ENCODE measurements at places on chromosomes 12 and 14.

DNA sequence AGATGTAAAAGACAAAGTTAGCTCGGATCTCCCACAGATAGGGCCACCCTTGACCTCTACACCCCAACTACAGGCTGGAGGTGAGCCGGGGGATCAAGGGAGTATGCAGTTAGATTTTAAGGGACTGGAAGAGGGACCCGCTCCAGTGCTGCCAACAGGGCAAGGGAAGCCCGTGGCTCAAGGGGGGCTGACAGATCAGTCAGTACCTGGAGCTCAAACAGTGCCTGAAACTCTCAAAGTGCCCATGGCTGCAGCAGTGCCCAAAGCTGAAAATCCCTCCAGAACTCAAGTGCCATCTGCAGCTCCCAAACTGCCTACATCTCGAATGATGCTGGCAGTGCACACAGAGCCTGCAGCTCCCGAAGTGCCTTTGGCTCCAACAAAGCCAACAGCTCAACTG, 10.4 kb downstream of the NYNRIN start:
- DNase-seq = no peak

DNA sequence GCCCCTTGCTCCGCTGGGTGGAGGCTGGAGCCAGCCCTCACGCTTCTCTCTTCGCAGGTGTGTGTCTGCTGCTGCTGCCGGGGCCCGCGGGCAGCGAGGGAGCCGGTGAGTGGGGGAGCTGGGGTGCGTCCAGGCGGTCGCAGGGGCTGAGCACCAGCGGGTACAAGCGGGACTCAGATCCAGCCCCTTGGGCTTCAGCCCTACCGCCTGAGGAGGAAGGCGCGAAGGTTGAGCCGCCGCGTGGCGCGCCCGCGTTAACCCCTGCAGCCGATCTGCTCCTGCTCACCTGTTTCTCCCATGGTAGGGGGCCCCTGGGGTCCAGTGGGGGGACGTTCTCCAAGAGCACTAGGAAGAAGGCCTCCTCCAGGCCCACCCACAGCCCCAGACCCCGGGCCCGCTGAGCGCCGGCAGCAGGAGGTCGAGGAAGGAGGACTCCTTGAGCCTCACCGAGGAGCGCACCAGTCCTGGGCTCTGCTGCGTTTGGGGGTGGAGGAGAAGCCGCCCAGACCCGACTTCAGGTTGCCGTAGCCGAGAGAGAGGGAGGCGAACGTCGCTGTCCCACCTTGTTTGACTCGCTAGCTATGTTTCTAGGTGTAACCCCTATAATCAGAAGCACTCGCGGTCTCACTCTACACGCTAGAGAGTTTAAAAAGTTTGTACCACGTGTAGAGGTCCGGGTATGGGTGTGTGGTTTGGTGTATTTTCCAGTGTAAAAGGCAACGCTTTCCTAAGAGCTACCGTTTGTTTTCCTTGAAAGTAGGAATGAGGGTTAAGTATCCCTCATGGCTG, 834 bp downstream of the COCH start:
- no peak for DNase-seq

DNA sequence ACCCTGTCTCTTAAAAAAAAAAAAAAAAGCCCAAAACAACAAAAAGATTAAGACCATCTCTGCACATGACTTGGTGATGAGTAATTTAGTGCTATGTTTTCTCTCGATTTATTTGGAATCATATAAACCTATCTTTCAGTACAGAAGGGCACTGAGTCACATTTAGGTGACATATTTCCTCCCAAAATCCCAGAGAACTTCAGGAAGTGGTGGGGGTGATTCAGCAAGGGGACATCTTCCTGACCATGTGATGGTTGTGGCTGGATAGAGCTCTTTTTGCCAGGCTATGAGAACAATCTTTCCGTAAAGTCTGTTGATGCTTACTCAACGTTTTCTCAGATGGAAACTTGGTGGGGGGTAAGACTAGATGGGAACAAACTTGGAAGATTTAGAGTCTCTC, 50.0 kb downstream of the PPFIBP1 start:
- DNase-seq = peak; percentile 98

GRCh38 chr12:55830601-55831446, 1.4 kb upstream of the DNAJC14 start:
- peak; percentile 62 for DNase-seq

DNA sequence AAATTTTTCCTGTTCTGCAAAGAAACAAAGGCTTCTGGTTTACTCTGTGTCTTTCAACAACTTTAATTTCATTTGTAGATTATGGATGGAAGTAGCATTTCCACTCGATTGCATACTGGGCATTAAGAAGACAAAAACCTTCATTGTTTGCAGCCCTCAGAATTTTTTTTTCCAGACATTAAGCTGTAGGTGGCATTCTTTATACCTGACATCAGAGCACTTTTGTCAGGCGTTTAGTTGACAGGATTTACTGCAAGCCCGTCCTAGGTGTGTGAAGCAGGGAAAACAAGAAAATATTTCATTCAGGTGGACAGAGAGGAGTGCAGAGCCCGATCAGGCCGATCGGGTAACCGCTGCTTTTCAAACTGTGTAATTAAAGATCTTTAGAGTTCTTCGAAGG, 107.5 kb downstream of the TMEM260 start:
- DNase-seq = no peak

- DNase-seq = no peak
These were observed 122.6 kb upstream of the SLC35F4 start for GRCh38 chr14:57988445-57988844.

DNA sequence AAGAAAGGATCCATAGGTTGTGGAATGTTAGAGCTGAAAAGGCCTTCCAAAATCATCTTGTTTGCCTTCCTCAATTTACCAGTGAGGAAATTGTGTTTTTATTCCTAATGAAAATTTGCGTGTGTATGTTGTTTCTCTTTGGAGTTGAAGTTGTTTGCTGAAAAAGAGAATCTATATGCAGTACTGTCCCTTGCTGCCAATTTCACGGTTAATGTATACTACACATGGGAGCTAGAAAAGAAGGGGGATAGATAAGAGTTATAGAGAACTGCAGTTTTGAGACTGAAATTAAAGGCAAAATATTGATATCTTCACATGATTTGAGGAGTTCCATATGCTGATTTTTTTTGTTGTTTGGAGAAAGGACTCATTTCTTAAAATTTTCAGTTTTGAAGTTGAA, 62.0 kb upstream of the LRTM2 start:
- no peak for DNase-seq

DNA sequence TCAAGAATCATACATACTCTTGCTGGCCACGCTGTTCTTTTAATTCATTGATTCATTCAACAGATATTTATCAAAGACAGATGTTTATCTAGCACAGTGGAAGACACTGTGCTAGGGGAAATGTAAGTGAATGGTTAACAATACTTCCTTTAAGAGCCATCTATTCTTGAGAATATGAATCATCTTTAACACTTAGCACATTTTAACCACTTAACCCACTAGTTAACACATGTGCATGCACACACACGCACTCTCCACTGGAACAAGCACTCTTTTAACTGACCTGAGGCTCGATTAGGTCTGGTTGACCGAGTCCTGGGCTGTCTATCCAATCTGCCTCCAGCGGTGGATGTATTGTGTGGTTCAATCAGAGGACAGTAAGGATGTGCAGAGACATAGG, 34.6 kb downstream of the LMNTD1 start:
- DNase-seq = peak; percentile 70

DNA sequence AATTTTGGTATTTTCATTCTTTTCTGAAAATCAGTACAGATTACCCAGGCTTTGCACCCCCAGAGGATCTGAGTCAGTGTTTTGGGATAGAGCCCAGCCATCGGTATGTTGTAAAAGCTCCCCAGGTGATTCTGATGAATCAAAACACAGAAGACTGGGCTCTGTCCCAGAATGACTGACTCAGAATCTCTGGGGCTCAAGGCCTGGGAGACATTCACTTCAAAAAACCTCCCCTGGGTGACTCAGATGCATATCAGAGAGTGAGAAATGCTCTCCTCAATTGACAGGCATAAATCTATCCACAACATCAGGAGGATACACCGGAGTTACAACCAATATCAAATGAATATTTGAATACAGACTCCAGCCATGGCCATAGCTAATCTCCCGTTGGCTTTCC, 32.6 kb downstream of the SLC35F4 start:
- DNase-seq = peak; percentile 91

- no peak for DNase-seq
These were observed 570.4 kb upstream of the SEL1L start for GRCh38 chr14:82104013-82104412.

GRCh38 chr12:77299001-77299400, 233.6 kb upstream of the E2F7 start:
- no peak for DNase-seq

DNA sequence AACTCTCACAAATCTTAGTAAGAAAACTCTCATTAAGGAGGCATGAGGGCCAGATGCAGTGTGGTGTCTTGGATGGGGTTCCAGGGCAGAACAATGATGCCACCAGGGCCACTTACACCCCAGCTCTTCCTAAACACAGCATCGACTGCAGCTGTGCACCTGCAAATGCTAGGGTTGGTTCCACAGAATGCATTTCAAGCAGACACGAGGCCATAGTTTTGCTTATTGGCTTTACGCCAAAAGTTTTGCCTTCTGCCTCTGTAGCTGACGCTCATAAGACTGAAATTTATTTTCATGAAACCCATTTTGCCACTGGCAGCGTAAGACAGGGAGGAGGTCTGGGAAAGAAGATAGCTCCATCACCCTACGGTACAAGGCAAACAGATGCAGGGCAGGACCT, 179.0 kb downstream of the RIMBP2 start:
- DNase-seq = no peak

- peak; percentile 82 for DNase-seq
These were observed 15.9 kb downstream of the KCTD10 start for GRCh38 chr12:109461049-109461845.

GRCh38 chr14:104678346-104678745, 11.1 kb upstream of the INF2 start:
- DNase-seq = peak; percentile 47

DNA sequence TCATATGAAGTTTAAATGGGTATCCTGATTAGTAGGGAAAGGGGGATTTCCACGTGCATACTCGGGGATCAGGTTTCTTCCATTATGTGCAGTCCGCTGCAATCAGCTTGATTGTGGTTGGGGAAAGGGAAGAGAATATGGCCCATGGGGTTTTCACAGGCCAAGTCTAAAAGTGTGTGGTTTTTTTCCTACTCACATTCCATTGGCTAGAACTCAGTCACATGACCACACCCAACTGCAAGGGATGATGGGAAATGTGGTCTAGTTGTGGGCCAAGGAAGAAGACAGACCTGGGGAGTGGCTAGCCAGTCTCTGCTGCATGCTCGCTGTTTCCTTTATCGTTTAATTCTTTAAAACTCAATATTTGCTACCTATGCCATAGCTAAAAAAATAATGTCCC, 105.1 kb downstream of the PRIMA1 start:
- peak; percentile 10 for DNase-seq

DNA sequence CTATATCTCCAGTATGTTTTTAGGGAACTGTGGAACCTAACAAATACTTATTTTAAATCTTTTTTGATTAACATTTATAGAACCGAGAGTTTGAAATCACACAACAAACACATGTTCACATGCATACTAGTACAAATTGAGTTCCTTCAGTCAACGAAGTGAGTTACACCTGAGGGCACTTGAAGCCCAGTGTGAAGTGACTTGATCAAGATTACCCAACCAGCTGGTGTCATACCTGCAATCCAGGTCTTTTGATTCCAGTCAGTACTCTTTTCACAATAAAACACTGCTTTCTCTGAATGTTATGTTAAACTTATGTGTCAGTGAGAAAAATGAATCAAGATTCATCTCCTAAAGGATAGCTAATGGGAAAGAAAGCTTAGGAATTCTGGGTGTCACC, 35.2 kb downstream of the VRK1 start:
- DNase-seq = peak; percentile 14

GRCh38 chr12:49540229-49541139, 1.7 kb downstream of the KCNH3 start:
- no peak for DNase-seq

DNA sequence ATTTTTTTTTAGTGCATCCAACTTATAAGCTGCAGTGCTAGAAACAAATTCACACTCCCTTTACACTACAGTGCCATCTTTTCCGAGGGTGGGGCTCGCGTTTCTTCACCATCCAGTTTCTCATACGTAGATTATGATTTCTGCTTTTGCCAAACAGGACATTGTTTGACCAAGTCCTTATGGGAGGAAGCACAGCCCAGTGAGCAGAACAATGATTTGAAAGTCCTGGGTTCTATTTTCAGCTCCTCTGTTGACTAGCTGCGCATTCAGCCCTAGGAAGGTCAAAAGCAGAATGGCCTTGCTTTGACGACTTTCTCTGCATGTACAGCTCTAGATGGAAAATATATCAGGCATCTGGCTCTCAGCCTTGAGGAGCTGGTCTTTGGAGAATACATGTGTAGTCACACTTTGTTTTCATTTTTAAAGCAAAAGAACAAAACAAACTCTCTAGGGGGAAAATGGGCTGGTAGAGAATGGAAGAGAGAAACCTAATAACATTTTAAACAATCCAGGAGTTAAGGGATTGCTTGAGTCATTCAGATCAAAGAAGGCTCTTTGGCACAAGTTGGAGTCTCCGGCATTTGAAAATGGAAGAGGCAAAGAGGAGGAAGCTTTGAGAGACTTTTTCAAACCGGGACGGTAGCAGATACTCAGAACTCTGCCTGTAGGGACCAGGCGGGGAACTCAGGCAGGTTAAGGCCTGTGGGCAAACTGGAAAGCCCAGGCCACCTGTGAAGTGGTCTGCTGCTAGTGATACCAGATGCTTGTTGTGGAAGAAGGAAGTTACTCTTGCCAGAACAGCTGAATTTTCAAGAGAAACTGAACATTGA, 257.3 kb upstream of the PLEKHG7 start:
- no peak for DNase-seq

GRCh38 chr14:68111853-68112270, 292.3 kb downstream of the RAD51B start:
- DNase-seq = no peak

- no peak for DNase-seq
These were observed 22.8 kb upstream of the TMEM233 start for GRCh38 chr12:119570771-119571170.

GRCh38 chr12:85191-85666, 18.7 kb downstream of the IQSEC3 start:
- DNase-seq = no peak

DNA sequence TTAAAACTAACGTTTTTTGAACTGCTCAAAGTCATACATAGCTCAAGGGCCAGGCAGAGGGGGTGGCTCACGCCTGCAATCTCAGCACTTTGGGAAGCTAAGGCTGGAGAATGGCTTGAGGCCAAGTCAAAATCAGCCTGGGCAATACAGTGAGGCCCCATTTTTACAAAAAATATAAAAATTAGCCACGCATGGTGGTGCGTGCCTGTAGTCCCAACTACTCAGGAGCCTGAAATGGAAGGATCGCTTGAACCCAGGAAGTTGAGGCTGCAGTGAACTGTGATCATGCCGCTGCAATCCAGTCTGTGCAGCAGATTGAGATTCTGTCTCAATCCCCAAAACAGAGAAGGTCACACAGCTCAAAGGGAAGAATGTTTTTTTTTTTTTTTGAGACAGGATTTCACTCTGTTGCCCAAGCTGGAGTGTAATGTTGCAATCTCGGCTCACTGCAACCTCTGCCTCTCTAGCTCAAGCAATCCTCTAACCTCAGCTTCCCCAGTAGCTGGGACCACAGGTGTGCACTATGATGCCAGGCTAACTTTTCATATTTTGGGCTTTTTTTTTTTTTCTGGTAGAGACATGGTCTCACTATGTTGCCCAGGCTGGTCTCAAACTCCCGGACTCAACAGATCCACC, 2.9 kb downstream of the RBM23 start:
- DNase-seq = no peak

Measured in EL (cell line).